Right atrium auricular region (tissue), 2 donors: ENCODE measurements at places on chromosomes 2 and 18. TPM values are rescaled to one million over a fixed set of nuclear protein-coding genes. Genes with fewer than 3 reads are reported as not detected.

GRCh38 chr2:169010633-169011460 lies 20.3 kb downstream of the ABCB11 start:
- no peak for DNase-seq
- H3K36me3 ChIP-seq = no peaks in the 10 kb centered on the region
- H3K27me3 ChIP-seq = no peaks in the 10 kb centered on the region
- H3K27ac ChIP-seq = no peak overlapping the region
- H3K4me3 ChIP-seq = no peak overlapping the region

PLEKHH2 gene
- 4.8 TPM for total RNA-seq

DNA sequence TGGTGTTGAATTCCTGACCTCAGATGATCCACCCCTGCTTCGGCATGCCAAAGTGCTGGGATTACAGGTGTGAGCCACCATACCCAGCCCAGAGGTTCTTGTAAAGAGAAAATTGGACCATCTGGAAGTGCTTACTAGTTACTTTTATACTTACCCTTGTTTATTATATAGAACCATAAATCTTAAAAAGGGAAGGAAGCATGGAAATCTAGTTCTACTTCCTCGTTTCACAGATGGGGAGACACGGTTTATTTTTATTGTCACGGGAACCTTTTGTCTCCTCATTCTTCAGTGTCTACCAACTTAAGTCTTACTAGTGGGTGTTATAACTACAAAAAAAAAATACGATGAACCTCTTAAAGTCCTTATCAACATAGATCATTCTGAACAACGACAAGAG lies 45.8 kb upstream of the PDK1 start:
- H3K27me3 ChIP-seq = no peaks in the 10 kb centered on the region
- no peaks in the 10 kb centered on the region for H3K4me1 ChIP-seq
- H3K27ac ChIP-seq = no peak overlapping the region
- no peak for DNase-seq
- no peaks in the 10 kb centered on the region for H3K36me3 ChIP-seq

DYSF gene
- total RNA-seq = 52.1 TPM

DNA sequence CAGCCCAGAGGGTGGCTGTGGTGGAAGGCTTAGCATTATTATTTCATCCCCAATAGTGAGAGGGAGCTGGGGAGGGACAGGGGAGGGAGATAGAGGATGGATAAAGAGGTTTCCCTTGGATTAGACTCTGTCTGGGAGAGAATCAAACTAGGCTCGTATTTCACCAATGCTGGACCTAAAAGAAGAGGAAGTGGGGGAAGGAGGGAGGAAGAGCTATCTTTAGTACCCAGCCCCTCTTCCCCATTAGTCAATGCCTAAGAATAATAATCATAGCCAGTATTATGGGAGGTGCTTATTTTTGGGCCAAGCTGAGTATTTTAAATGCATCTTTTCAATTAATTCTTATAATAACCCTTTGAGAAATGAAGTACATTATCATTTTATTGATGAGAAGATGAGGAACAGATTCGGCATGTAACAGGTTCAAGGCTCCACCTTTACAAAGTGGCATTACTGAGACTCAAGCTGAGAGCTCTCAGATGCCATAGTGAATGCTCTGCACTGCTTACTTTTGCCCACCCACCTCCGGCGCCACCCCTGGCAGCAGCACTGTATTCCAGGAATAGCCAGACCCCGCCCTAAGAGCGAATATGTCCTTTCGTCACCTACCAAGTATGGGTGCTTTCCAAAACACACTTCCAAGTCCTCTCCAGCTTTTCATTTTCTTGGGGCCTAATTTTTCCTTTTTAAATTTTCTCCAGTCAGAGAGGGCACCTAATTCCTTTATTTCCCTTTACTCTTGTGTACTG lies 21.0 kb downstream of the PAX8 start:
- H3K36me3 ChIP-seq = no peaks in the 10 kb centered on the region
- no peaks in the 10 kb centered on the region for H3K4me1 ChIP-seq
- no peak overlapping the region for H3K4me3 ChIP-seq

DNA sequence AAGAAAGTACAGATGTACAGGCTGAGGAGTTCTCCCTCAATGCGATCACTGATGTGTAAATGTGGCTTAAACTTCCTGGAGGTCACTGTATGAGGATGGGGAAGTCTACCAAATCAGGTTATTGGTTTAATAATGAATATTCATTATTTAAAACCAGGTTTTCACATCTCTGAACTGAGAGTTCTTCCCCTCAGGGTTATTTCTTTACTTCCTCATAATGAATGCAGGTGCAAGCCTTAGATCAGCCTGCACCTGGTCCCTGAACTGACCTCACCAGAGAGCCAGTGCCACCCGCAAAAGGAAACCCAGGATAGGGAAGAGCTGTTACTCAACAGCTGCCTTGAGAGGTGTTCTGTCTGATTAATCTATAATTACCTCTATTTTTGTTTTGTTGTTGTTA lies 369.0 kb downstream of the EPHA4 start:
- H3K36me3 ChIP-seq = no peaks in the 10 kb centered on the region
- H3K27ac ChIP-seq = no peak overlapping the region
- DNase-seq = no peak
- no peaks in the 10 kb centered on the region for H3K4me1 ChIP-seq
- H3K27me3 ChIP-seq = no peaks in the 10 kb centered on the region

UPP2 gene
- not detected for total RNA-seq

GRCh38 chr2:232886632-232887031 lies 16.6 kb downstream of the SNORC start:
- H3K4me3 ChIP-seq = no peak overlapping the region
- H3K36me3 ChIP-seq = no peaks in the 10 kb centered on the region
- peaks cover 6% of the 10 kb centered on the region for H3K4me1 ChIP-seq
- DNase-seq = no peak
- H3K27ac ChIP-seq = no peak overlapping the region
- H3K27me3 ChIP-seq = no peaks in the 10 kb centered on the region
